ENCODE measurements at places on chromosomes 12 and 14.

DNA sequence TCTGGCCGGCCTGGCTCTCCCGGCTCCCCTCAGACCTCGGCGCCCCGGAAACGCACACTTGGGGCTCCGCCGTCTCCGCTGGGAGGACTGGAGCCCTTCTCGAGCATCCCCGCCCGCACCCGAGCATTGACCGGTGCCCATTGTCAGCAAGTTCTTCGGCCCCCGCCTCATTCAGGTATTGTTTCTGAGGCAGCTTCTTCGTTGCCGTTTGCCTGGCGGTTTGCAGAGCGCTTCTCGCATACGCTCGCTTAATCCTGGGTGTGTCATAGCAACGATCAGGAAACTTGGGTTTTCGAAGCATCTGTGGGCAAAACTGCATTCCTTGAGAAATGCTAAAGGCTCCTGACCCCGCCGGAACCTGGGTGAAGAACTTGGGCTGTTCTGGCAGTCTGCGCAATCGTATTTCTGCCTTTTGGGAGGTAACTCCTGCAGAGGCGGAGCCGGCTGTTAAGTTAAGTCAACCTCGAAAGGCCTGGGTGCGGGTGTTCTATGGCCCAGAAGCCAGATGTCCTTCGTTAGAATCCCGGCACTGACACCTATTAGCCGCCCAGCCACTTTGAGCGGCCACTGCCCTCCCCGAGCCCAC is 518 bp downstream of the GSKIP start:
- no peak for DNase-seq

GRCh38 chr14:52701223-52701622 is 5.8 kb upstream of the PSMC6 start:
- no peak for DNase-seq

GRCh38 chr12:93015871-93016751 is 87.0 kb upstream of the EEA1 start:
- DNase-seq = no peak

GRCh38 chr14:93201155-93201704 is 5.6 kb downstream of the GON7 start:
- DNase-seq = no peak

DNA sequence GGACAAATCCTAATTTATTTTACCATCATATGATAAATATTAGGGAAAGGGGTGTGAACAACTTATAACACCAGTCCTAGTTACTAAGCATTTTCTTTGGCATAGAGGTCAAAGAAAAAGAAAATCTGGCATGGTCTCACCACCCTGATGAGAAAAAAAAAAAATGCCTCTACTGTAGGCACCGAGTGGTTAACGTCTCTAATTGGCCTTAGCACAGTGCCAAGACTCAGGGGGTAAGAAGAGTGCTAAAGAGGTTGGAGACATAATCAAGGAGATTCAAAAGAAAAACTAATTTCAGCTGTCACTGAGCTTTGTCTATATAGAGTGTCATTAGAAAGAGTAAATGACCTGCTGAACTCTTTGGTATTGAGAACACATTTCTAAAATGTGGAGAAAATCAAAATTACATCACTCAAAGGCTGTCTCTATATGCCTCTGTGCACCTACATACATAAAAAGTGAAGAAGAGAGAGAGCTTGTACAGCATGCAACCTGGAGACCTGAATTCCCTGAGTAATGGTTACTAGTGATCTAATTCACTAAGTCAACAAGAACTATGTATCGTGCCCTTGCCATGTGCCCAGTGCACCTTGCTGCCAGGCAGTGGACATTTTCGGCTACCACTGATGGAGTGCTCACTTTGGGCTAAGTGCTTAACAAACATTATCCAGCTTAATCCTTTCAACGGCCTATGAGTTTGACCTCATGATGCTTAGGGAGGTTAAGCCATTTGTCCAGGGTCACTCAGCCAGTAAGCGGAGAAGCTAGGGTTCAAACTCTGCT is 113.8 kb upstream of the G2E3 start:
- DNase-seq = no peak

DNA sequence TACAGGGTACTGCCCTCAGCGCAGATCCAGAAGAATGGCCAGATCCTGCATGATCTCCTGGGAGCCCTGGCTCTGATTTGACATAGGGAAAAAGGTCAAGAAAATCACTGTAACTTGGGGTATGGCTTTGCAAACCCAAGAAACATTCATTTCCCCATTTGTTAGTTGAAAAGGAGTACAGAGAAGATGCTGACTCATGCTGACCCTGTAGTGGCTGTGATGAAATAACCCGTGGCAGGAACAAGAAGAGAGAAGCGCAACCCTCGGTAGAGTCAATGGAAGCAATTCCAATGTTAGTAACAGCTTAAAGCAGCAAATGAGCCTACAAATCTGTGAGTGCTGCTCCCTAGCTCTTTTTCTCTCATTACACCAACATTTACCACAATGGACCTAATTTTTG is 281.6 kb upstream of the NPAS3 start:
- no peak for DNase-seq

DNA sequence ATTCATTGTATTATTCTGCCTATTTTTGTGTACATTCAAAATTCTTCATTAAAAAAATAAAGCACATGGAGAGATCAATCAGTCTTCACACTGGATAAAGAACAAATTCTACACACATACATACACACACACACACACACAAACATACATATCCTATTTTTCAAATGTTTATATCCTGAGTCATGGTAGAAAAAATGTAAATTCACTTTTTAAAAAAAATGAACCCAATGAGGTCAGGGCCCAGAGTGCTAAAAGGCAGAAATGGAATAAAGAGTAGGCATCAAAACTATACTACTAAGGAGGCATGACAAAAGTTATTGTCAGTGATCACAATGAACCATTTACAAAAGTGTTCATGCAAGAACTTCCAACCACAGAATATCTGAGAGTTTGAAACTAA is 17.3 kb downstream of the GALC start:
- DNase-seq = no peak

GRCh38 chr12:130711756-130712155 is 4.3 kb downstream of the RIMBP2 start:
- DNase-seq = peak; percentile 70

DNA sequence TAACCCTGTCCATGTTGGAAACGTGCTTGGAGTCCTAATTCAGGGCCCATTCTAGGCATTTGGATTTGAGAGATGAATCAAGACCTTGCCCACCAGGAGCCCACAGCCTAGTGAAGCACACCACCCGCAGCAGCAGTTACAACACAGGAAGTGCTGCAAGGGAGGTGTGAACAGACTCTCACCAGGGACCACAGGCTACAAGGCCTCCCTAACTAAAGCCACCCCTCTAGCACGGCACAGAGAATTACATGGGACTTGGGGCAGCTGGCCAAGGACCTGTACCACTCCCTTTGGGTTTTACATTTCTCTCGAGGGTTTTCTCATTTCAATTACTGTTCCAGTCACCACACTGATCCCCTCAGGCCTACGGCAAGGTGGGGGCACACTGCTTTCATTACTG is 49.5 kb upstream of the FOXN3 start:
- DNase-seq = no peak

DNA sequence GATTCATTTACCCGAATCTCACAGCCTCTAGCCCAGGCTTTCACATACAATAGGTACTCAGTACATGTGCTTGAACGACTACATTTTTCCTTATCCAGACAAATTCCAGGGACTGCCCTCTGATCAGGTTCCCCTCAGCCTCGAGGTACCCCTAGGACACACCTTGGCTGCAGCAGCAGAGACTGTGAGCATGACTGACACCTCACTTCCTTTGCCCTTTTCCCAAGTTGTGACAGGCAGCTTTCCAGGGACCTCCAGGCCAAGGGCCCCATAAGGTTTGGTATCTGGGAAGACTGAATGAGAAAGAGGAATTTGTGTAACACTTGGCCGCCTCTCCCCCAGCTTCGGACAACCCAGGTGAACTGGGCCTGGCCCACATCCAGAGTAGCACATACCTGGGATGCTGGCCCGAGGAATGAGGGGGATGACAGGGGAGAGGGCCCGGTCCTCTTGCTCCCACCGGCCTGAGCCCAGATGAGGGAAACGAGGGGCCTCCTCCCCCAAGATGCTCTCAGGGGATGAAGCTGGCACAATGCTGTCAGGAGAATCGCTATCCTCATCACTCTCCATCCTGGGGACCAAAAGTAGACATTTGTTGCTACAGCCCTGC is 10.2 kb upstream of the PRKAG1 start:
- no peak for DNase-seq

GRCh38 chr14:93033983-93034670 is 81.6 kb downstream of the ITPK1 start:
- no peak for DNase-seq

DNA sequence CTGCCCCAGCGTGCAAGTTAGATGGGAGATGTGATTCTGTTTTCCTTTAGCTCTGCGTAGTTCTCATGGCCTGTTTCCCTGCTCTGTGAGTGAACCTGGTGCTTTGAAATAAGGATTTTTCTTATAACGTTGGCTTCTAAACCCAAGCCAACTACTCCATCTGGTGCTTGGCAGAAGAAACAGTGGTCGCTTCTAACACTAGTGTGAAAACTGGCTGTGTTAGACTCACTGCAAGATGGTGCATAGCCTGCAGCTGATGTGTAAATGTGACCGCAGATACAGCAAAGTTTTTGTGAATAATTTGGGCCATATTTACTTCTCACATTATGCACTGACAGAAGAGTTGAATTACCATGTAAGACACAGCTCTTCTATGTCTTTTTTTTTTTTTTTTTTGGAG is 12.2 kb downstream of the GTF2H3 start:
- no peak for DNase-seq

GRCh38 chr14:39680777-39681176 is 248.5 kb upstream of the FBXO33 start:
- DNase-seq = no peak

GRCh38 chr14:75514673-75515628 is 7.3 kb upstream of the BATF start:
- no peak for DNase-seq

DNA sequence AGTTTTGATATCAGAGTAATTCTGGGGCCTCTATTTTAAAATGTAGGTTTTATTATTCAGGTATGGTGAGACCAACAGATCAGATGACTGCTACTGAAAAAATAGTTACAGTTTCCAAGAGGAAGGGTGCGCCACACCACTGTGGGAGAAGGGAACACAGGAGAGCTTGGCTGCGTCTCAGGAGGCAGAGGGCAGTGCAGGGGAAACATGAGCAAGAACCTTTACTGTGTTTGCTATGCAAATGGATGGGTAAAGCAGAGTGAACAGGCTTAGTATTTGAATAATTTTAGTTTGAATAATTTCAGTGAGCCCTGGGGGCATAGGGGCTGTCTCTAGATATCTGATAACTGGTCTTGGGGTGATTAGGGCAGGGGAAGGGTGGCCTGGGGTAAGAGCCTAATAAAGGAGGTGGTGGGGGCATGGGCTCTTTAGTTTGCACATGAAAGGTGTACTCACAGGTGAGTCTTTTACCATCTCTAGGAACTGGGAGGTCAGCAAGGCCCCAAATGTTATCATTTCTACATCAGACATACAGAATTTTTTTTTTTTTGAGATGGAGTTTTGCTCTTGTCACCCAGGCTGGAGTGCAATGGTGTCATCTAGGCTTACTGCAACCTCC is 196.8 kb upstream of the NEDD1 start:
- DNase-seq = no peak

GRCh38 chr14:67950386-67950785 is 130.8 kb downstream of the RAD51B start:
- no peak for DNase-seq

- peak; percentile 77 for DNase-seq
Measured at GRCh38 chr12:117033382-117034221, 65.6 kb downstream of the TESC start.

GRCh38 chr12:100901266-100901665 is 106.7 kb downstream of the ANO4 start:
- no peak for DNase-seq

GRCh38 chr14:101202627-101203404 is 299.3 kb upstream of the RTL1 start:
- DNase-seq = no peak

DNA sequence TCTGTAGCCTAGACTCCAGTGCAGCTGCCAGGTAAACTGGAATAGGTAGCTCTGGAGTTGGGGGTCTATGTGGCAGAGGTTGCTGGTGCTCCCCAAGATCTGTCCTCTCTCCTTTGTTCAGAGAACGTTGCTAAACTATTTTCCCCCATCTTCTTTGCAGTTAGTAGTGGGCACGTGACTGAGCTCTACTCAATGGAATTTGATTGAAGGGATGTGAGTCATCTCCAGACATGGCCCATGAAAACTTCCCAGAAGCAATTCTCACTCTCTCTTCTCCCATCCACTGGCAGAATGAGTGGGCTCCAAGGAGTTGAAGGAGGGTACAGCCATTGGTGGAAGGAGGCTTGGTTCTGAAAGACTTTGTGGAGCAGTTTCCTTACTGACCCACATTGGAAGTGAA is 44.0 kb downstream of the PAH start:
- DNase-seq = no peak

GRCh38 chr12:122480753-122481152 is 20.0 kb downstream of the ZCCHC8 start:
- no peak for DNase-seq

GRCh38 chr12:10033783-10034545 is 3.5 kb downstream of the CLEC9A start:
- DNase-seq = no peak

DNA sequence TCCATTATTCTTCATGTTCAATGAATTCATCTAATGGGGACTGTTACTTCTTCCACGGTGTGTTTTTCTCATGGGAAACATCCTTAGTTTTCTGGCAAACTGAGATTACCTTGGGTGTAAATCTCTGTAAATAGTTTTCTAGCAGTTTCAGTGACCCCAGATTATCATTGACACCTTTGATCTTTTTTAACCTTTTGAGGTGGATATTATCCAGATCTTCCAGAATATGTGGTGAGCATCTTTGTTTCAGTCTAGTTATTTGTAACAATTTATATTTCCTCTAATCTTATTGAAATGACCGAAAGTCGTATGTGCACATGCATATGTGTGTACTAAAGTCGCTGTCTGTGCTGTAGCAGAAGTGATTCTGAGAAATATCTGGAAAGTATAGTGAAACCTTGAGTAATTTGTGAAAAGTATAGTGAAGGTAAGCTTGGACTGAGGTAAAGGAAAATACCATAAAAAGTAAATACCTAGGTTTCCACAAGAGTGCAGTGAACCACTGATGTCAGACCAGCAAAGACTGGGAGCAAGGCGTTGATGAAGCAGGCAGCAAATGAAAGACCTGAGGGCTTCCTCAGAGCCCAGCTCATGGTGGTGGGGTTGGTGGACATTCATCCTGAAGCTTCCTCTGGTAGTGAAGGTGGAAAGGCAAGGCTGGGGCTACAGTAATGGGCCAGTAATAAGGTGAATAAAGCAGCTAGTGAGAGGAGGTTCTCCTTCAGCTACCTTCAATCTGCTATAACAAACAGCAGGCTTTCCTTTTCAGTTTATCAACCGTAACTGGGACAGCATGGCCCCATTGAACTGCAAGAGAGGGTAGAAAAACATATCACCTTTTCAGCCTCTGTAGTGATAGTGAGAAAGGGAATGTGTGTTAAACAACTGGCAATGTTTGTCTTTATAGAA is 480.2 kb upstream of the FBXO33 start:
- no peak for DNase-seq
